Neural crest cell (in vitro differentiated cells): ENCODE measurements at places on chromosomes 12 and 14.
A peak's percentile ranks its signal among the peaks of the same experiment; 100 is the strongest.

GRCh38 chr12:117041798-117042170, 57.4 kb downstream of the TESC start:
- DNase-seq, result no peak

GRCh38 chr14:22549981-22550673, 38.9 kb downstream of the DAD1 start:
- DNase-seq, result no peak

GRCh38 chr14:75577090-75577489, 1.3 kb upstream of the FLVCR2 start:
- DNase-seq, result no peak

DNA sequence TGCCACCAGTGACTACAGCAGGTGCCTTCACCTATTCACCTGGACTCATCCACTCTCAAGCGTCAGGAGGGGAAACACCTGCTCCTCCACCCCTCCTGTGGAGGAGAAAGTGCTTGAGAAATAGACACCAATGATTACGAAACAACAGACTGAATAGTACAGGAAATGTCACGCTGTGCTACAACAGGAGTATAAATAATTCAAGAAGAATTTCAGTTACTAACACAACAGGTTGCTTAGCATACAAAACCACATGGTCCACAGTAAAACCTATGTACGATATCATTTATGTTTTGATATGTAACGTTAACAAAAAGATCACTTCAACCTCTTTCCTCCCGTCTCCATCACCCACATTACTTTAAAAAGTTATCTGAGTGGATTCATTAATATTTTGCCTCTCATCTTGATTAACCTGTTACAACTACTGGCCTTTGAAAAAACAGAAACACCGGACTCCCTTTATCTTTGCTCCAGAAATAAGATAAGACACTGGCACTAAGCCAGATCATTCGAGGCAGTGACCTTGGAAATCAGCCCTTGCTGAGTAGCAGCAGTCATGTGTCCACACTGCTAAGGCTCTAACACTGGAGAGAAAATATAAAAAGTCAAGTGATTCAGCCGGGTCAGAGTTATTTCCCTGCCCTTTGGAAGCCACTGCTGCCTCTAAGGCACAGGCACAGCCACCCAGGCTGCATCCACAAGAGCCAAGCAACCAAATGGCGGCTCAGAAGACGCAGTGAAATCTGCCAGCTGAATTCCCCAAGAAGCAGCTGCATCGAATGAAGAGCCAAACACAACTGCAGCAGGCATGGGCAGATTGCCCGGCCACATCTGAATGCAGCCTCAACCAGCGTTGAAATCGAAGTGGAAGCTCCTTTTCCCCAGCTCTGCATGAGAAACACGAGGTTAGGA, 40.9 kb downstream of the NT5DC3 start:
- no peak for DNase-seq

- no peak for DNase-seq
Measured at GRCh38 chr12:50533203-50533584, 28.4 kb downstream of the DIP2B start.

GRCh38 chr14:105525861-105526775, at the start of gene TMEM121:
TSS of gene TMEM121 (plus strand) at chr14:105526583. CDS start at chr14:105528835, 2,252 bp downstream.
- DNase-seq, result peak; percentile 38

GRCh38 chr14:68253878-68254528, 434.4 kb downstream of the RAD51B start:
- no peak for DNase-seq

DNA sequence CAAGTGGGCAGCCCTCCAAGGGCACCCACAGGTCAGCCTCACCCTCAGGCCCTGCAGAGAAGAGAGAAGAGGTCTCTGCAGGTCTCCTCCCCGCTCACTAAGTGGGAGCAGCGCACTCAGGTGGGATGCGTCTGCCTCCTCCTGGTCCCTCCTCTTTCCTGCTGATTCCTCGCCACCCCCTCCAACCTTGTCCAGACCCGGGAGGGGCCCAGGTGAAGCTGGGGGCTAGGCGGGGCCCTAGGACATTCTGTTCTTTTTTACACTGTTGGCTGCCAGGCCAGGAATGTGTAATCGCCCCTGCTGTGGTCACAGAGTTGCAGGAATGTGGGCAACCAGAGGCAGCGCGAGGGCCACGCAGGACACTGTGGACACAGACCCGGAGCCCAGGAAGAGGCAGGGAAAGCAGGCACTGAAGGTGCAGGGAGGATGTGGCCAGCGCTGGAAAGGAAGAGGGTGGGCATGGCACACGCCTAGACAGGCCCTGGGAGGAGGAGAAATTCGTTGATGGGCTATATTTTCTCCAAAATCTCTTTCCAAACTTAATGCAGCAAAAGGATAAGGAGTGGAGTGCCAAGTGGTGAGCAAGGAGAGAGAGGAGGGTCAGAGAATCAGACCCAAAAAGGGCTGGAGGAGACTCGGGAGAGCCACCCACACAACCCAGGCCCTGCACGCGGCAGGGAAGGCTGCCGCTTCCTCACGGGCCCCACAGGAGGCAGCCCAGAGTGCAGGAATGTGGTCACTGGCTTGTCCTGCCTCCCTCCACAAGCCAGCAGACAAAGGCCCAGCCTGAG, 911 bp upstream of the SCNN1A start:
- DNase-seq, result no peak

GRCh38 chr12:114003286-114003685, 37.2 kb upstream of the RBM19 start:
- no peak for DNase-seq

DNA sequence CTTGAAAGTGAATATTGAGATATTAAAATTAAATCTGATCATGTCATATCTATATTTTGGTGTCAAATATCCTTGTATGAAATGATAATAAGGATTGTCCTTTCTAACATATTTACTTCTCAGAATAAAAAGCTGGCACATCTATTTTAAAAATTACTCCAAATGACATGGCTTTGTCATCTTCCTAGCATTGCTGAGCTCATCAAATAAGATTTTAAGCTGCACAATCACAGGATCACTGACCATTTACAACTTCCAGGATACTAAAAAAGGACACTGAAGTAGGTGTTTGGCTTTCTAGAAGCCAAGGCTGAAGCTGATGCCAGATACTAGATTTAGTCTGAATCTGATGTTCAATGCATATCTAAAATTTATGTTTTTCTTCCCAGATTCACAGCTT, 351.1 kb downstream of the BMP4 start:
- DNase-seq, result no peak

- DNase-seq, result no peak
Measured at GRCh38 chr12:103805655-103806360, 35.2 kb downstream of the NT5DC3 start.

- no peak for DNase-seq
Measured at GRCh38 chr14:91470216-91470615, 39.9 kb downstream of the PPP4R3A start.

DNA sequence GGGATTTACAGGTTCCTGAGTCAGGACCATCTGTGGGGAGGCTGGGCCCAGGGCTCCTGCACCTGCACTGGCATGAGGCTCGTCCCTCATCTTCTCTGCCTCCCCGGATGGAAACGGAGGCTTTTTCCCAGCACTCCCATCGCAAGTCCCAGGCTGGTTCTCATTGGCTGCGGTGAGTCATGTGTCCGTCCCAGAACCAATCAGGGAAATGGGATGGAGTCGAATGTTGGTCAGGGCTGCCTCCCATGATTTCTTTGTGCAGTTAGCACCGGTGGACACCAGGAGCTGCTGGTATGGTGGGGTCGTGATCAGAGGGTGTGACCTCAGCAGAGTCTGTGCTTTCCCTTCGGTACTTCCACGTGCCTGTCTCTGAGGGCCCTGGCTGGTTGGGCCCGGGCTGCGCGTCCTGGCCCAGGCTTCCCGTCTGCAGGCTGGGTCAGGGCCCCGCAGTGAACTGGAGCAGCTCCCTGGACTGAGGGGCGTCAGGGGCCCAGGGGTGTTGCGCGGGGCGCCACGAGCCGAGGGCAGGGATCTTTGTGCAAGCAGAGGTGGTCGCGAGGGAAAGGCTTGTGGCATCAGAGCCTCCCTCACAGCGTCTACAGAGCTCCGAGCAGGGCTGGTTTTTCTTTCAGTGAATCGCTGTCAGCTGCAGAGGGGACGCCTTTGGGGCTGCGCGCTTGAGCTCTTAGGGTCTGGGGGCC, 168.1 kb downstream of the ADGRD1 start:
- no peak for DNase-seq

DNA sequence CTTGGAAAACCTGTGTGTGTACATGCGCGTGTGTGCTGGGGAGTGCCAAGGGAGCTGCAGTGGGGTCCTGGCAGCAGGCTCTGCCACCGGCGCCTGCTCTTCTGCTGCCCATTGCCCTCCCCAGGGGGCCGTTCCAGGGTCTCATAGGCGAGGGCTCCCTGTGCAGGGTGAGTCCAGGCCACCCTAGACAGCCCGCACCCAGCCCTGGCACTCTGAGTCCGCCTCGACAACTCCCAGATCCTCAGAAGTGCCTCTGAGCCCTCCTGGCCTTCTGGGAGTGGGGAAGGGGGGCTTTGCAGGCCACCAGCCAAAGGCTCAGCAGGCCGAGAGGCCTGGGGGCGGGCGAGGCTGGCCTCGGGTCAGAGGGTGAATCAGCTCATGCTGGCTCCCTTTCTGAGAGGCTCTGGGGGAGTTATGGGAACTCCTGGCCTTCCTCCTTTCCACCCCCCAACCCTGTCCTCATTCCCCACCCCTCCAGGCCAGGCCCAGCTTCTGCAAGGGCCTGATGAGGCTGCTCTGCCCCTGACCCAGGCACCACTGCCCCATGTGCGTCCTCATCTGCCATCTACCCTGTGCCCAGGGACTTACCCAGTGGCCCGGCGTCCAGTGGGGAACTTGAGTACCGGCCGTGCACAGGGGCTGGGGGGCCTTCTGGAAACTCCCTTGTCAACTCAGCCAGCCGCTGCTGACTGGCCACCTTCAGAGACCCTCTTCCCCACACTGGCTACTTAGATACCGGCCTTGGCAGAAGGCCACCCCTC, 2.1 kb upstream of the TEDC1 start:
- no peak for DNase-seq
